Dermis blood vessel endothelial cell (primary cell): ENCODE measurements at places on chromosomes 5 and 9. TPM values are rescaled to one million over a fixed set of nuclear protein-coding genes. Genes with fewer than 3 reads are reported as not detected.
A peak's percentile ranks its signal among the peaks of the same experiment; 100 is the strongest.

- DNase-seq, result no peak
Observed at GRCh38 chr5:180592176-180592575, 877 bp upstream of the SCGB3A1 start.

SPATA31C1 gene
- total RNA-seq, result not detected in 2 replicates

- no peak for DNase-seq
Observed at GRCh38 chr9:122372856-122373845, 2.3 kb downstream of the PTGS1 start.

SPATA31E1 gene
- not detected in 2 replicates for total RNA-seq

SCGB3A2 gene
- total RNA-seq, result not detected in 2 replicates

GRCh38 chr9:71249729-71250317 is 128.4 kb upstream of the TRPM3 start:
- peak; percentile 81 for DNase-seq

- DNase-seq, result peak; percentile 90
Observed at GRCh38 chr5:91313757-91314673, 69.1 kb downstream of the ARRDC3 start.

DNA sequence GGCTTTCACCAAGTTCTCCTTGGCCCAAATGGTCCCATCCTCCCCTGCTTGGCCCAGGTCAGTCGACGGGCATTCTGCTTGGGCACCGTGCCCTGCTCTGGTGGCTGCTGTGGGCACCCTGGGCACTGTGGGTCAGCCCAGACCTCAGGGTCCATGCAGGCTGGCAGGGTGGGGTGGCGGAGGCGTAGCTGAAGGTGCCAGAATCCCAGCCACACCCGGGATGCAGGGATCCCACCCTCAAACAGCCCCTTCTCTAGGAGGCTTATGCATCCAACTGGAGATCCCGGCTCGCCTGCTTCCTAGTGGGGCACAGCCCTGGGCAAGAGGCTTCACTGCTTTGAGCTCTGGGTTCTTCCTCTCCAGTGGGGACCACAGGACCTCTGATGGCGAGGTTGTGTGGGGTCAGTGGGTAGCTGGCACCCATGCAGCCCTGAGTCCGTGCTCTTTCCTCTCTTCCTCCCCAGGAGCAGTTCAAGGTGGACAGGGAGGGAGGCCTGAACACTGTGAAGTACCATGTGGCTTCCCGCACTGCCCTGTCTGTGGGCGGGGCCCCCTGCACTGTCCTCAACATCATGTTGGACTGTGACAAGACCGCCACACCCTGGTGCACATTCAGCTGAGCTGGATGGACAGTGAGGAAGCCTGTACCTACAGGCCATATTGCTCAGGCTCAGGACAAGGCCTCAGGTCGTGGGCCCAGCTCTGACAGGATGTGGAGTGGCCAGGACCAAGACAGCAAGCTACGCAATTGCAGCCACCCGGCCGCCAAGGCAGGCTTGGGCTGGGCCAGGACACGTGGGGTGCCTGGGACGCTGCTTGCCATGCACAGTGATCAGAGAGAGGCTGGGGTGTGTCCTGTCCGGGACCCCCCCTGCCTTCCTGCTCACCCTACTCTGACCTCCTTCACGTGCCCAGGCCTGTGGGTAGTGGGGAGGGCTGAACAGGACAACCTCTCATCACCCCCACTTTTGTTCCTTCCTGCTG is 9.4 kb downstream of the B4GALT7 start:
- no peak for DNase-seq

DNA sequence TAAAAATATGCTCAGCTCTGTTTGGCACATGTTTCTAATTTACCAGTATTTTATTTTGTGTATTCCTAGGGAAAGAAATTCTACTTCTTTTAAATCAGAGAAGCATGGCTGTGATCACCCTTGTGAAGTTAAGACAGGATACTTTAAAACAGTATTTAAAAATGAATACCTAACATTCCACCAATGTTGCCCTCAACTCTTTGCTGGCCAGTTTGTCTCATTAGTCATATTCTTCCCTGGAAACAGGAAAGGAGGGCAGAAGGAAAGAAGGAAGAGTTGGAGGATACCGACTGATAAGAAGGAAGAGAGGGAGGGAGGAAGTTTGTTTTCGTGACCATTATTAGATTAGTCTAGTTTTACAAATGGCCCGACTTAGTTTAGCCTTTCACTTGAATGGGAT is 137.4 kb downstream of the PLK2 start:
- peak; percentile 25 for DNase-seq

- DNase-seq, result no peak
Observed at GRCh38 chr5:122586351-122586750, 188.5 kb upstream of the SNX2 start.

GRCh38 chr5:180027459-180028089 is 44.0 kb downstream of the RNF130 start:
- DNase-seq, result no peak

- peak; percentile 68 for DNase-seq
Observed at GRCh38 chr5:154967421-154968024, 26.6 kb downstream of the MRPL22 start.

DNA sequence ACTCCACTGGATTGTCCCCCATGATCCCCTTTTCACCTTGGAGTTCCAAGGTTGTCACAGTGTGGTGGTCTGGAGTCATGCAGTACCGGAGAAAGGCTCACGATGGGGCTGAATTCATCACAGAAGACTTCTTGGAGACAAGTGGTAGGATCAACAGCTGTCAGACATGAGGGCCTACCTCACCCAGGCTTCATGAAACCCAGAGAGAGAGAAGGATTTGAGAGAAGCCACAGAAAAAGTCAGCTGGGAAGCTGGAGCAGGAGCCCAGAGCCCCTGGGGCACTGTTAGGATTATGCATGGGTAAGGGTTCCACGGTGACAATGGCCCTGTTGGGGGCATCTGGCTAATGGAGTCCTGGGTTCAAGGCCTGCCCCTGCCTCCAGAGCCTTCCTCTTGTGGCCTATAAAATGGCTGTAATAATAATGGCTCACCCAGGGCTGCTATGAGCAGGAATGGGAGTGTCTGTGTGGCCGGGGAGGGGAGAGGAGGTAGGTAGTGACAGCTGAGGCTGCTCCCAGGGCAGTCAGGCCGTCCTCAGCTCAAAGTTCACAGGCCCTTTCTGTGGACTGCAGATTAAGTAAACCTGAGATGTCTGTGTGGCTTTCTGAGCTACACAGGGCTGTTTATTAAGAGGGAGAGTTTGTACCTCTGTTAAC is 910 bp downstream of the TRIM14 start:
- peak; percentile 21 for DNase-seq

DNA sequence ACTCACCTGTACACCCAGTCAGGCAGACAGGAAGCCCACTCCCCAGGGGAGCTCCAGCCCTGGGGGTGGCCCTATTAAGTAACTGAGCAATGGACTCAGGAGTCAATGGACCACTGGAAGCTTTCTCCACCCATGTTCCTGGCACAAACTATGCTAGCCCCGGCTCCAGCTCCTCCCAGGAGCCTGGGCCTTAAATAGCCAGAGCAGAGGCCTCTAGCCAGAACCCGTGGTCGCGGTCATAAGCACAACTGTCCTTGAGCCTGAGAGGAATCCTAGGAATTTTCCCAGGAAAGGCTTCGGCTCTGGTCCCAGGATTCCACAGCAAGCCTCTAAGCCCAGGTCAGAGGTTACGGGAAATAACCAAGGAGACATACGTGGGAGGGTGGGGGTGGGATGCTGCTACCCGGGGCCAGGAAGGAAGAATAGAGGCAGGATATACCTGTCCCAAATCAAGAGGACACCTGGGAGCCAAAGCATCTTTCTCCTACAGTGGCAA is 5.5 kb downstream of the SEPTIN8 start:
- peak; percentile 64 for DNase-seq

IFNA21 gene
- total RNA-seq, result not detected in 2 replicates

GRCh38 chr9:93264338-93265125 is 80.6 kb downstream of the WNK2 start:
- no peak for DNase-seq

DNA sequence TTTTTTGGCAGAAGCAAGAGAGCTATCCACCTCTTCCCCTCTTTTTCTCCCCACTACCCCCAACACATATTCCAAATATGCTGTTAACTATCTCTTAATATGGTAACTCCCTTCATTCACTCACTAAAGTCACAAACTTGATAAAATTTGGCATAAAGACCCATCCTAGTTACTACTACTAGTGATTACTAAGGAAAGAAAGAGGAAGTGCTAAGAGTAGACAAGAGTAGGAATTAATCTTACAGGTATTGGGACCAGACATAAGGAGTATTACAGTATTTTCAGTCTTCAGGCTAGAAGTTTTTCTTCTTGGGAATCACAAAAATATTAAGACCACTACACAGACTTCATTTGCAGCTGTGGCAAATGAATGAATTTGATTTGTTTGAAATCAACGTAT is 2.2 kb downstream of the ADAMTS6 start:
- peak; percentile 26 for DNase-seq

- no peak for DNase-seq
Observed at GRCh38 chr5:32848681-32849080, 137.6 kb downstream of the NPR3 start.

- DNase-seq, result no peak
Observed at GRCh38 chr9:96484521-96484931, 34.6 kb downstream of the HABP4 start.

DNA sequence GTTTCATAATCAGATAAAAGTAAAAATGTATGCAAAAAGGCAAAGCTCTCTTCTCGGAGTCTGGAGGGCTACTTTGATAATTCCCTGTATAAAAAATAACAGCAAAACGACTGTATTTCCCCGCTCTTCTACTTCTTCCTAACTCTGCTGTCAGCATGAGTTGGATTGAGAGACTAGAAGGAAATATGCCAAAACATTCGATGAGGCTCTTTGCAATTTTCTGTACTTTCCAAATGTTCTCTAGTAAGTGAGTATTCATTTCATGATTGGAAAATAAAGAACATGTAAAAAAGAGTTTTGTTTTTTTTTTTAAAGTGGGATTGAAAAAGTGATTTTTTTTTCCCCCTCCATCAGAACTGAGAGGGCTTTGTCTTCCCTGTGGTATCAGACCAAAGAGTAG is 677.5 kb downstream of the ACTL7B start:
- DNase-seq, result no peak

DNA sequence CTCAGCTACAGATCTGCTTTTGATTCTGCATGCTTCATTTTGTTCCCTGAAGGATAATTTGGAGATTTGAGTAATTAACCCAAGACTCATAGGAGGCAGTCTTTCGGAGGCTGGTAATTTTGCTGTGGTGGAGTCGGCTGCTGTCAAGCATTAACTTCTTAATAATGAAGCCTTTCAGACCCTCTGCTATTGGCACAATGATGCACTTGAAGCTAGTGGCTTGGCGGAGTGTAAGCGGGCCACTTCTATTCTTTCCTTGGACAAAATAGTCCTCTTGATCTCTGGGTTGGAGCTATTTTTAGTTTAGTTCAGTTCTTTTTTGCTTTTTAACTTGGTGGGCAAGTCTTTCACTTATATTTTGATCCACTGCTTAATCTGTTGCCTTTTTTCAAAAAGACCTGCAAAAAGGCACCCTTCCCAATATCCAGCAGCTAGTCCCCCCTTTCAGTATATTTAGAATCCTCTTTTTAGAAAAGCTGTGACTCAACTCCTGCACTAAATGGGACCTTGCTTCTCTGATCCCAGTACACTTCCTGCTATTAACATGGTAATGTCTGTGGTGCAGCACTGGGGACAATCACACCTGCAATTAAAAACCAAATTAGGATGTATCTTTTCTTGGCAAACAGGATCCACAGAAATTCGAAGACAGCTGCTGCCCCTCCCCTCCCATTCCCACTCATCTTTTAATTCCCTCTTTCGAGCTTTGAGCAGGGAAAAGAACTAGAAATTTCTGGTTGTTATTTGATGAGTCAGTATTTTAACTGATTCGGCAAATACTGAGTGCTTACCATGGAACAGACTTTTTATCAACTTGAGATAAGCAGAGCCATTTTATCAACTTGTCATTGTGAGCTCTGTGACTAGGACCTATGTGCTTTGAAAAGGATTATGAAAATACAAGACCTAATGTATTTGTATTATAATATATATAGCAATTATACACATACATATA is 169.4 kb upstream of the ANKRD55 start:
- no peak for DNase-seq

DNA sequence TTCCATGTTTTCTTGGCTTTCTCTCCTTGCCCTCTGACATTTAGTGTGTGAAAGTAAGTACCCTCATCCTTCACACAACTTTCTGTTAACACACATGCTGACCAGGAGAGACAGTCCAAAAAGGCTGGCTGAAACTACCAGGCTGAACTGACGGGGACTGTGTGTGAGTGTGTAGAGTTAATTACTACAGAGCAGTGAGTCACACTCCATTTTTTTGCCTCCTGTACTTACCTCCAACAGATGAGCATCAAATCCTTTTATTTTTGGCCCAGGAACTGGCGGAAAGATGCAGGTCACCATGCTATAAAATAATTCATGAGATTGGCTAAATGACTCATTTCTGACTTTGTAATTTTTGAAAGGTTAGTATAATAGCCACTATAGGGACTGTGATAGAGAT is 20.2 kb upstream of the AGXT2 start:
- DNase-seq, result no peak

DNA sequence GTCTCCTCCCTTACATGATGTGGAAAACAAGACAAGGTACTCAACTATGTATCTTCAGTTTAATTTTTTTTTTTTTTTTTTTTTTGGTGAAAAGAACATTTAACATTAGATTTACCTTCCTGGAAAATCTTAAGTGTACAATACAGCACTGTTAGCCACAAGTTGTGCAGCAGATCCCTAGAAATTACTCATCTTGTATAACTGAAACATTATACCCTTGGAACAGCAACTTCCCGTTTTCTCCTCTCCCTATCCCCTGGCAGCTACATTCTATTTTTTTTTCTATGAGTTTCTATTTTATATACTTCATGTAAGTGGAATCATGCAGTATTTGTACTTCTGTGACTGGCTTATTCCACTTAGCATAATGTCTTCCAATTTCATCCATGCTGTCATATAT is 421.9 kb upstream of the FTMT start:
- DNase-seq, result no peak

DNA sequence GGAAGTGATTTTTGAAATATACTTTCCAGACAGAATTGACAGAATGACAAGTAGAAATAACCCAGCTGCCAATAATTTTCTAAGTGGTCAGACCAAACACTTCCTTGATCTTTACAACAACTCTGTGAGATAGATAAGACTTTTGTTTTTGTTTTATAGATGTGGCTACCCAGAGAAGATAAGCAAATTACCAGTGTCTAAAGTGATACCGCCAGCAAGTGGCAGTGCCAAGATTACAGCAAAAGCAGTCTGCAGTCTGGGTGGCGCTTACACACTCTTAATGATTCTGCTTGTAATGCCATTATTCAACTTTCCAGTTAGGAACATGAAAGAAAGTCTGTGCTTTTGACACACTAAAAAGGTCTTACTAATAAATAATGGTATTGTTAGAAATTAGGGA is 92.1 kb downstream of the HCN1 start:
- no peak for DNase-seq

DNA sequence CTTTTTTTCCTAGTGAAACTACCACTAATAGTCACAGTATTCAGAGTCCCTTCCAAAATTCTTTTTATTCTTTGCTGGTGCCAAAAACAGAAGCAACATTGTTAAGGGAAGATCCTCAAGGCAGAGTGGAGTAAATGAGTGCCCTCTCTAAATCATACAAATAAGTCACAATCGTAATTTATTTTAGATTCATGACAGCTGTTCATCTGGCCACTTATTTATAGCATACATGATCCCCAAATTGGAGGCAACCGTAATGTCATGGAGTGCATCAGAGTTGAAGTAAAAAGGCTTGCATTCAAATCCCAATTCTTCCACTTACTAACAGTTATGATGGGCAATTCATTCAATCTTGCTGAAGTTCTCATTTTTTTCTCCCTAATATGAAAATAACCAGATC is 33.4 kb downstream of the POLK start:
- no peak for DNase-seq
